ENCODE measurements at places on chromosomes 4 and X.

DNA sequence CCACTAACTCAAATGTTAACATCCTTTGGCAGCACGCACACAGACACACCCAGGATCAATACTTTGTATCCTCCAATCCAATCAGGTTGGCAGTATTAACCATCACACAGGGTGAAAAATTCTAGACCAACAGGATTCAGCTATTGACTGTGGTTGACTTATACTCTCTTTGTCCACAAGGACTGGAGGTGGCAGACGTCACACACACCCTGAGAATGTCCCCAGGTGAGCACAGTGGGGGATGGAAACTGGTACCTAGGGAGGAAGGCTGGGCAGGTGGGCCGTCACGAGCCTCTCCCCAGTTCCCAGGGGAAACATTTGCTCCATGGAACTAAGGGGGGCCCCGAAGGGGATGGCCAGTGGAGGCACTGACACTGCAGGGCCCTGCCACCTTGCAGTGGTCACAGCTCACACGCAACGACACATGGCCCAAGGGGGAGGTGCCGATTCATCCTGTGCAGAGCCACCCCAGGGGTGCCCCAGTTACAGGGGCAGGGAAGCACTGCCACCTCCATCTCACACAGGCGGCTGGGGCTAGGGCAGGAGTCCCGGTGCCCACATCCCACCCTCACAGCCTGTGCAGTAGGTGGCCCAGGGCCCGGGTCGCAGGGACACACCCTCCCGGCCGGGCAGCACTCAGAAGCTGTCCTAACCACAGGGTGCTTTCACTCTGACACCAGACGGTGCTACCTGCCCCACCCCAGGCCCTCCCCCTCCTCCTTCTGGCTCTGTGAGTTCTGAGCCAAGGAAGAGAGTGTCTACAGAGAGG is 17.4 kb downstream of the ZFYVE28 start:
- no peak for DNase-seq

GRCh38 chr4:122847931-122848330 is 21.3 kb downstream of the FGF2 start:
- DNase-seq, result no peak

GRCh38 chr4:136918772-136919171 is 613.5 kb downstream of the PCDH18 start:
- DNase-seq, result no peak

GRCh38 chrX:123550829-123551228 is 182.0 kb downstream of the THOC2 start:
- no peak for DNase-seq

DNA sequence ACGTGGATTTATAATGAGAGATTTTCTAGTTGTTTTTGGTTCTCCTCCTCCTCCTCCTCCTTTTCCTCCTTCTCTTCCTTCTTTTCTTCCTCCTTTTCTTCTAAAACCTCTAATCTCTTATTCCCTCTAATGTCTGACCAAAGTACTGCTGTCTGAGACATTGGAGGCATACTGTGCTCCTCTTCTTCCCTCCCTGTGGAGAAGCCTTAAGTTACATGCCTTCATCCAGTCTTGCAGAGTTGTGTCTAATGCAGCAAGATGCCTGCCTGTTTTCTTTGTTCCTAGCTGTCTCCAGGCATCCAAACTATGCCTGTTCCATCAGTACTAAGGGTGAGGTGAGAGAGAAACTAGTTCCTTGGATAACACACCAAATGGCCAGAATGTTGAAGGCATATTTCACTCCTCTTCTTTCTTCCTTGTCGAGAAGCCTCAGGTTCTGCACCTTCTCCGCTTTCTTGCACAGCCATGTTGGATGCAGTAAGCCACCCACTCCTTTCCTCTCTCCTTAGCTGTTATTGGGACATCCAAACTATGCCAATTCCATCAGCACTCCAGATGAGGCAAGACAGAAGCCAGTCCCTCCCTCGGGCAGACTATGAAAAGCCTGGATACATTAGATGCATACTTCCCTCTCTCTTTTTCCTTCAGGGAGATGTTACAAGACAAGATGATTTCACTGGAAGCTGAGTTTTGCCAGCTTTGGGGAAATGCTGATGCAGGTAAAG is 285.7 kb upstream of the TRAM1L1 start:
- no peak for DNase-seq

GRCh38 chrX:49844611-49845010 is 15.5 kb downstream of the PAGE4 start:
- DNase-seq, result no peak

DNA sequence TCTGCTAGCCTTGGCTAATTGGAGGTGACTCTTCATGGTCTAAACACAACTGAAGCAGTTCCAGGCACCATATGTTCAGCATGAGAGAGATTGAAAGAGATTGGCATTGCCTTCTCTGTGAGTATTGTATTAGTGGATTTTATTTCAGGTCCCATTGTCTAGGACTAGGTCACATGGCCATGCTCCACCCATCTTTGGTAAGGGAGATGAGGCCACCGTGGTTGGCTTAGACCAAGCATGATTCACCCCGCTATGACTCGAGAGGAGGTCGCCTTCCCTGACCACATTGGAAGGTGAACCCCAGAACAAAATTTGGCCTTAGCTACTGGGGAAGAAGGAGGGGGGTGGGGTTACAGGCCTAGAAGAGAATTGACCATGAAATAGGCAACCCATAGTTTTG is 109.9 kb upstream of the BCOR start:
- peak; percentile 38 for DNase-seq

- no peak for DNase-seq
Measured at GRCh38 chr4:155322782-155323181, 54.0 kb downstream of the MAP9 start.

DNA sequence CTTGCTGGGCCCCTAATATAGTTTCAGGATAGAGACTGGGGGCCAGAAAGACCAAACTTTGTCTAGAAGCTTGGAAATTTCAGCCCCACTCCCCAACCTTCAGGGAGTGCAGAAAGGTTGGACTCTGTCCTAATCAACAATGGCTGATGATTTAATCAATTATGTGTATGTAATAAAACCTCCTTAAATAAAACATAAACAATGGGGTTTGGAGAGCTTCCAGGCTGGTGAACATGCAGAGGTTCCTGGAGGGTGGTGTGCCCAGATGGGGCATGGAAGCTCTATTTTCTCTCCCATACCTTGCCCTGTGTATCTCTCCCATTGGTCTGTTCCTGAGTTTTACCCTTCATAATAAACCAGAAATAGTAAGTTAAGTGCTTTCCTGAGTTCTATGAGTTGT is 174.2 kb downstream of the GC start:
- no peak for DNase-seq

DNA sequence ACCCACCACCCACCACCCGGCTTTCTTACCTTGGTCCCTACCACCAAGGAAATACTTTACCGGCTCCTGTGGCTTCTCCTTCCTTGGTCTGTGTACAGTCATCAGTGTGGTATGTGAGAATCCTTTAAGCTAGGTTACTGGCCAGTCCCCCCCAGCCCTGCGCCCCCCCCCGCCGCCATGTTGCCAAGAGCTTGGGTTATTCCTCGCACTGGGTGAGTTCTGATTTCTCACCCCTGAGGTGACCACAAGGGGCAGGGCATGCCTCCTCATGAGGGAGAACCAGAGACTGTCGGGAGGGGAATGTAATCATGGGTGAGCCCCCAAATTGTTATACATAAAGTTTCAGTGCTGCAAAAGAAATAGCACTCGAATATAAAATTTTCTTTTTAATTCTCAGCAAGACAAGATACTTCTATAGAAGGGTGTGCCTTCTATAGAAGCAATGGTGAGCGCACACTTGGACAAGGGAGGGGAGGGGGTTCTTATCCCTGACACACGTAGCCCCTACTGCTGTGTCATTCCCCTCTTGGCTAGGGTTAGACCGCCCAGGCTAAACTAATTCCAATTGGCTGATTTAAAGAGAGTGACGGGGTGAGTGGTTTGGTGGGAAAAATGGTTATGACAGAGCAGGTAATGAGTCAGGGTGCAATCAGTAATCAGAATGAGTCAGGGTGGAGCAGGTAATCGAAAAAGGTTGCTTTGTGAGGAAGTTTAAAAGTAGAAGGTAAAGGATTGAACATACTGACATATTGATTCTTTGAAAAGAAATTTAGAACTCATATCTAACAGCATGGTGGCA is 133.2 kb downstream of the KDM6A start:
- no peak for DNase-seq

DNA sequence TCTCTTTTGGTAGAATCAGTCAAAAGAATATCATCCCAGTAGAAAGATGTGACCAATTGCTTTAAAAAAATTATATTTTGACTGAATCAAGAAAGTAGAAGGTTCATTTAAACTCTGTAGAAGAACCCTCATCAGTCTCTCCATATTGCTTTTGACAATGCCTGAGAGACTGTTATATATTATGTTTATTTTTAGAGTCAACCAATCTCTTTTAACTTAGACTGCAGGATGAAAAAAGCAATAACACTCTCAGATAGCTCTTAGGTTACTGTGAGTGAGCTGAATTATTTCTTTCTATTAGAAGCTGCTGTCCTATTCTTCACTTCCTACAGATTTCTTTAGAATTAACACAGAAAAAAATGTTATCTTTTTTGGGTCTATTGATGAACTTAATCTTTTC is 38.1 kb downstream of the GALNTL6 start:
- no peak for DNase-seq

- DNase-seq, result no peak
Measured at GRCh38 chr4:1061760-1062159, 50.3 kb downstream of the FGFRL1 start.

DNA sequence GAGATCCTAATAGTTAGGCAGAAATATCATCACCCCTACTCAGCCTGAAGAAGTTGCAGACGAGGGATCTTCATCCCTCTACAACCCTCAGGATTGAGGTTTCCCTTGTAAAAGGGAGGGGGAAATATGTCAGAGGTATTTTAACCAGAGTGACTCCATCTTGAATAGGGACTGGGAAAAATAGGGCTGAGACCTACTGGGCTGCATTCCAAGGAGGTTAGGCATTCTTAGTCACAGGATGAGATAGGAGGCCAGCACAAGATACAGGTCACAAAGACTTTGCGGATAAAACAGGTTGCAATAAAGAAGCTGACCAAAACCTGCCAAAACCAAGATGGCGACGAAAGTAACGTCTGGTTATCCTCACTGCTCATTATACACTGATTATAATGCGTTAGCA is 17.5 kb downstream of the IL13RA2 start:
- DNase-seq, result no peak

DNA sequence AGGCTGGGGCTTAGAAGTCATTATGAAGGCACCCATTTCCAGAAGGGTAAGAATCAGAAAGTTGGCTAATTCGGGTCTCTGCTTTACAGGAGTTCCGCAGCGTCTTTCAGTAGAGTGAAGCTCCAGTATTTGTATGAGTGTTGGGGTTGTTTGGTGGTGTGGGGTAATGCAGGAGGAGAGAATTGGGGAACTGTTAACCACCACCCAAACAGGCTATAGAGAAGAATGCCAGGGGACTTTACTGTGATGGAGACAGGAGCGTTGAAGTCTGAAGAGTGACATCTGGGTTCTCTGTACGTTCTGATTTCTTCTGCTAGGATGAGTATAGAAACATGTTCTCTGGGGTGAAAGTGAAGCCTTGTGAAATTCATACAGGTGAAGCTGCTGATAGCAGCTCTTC is 96.3 kb downstream of the TBL1X start:
- no peak for DNase-seq

- no peak for DNase-seq
Measured at GRCh38 chr4:166323250-166323649, 450.2 kb downstream of the TLL1 start.

- DNase-seq, result no peak
Measured at GRCh38 chrX:132648895-132649294, 160.1 kb upstream of the MBNL3 start.

DNA sequence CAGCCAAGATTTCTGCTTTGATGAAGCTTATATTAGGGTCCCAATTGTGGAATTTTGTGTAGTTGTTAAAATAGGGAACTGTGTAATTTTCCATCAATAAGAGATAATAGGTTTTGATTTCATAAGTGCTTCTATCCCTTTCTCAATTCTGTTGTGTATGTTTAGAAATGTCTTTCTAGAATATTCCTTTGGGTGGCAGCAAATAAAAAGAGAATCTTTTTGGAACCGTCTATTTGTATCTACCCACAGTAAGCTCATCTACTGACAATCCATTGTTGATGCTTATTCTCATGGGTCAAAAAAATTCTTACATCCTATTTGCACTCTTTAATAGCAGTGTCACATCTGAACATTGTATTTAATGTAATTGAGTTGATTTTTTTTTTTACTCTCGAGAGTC is 61.7 kb downstream of the TMA16 start:
- DNase-seq, result no peak

DNA sequence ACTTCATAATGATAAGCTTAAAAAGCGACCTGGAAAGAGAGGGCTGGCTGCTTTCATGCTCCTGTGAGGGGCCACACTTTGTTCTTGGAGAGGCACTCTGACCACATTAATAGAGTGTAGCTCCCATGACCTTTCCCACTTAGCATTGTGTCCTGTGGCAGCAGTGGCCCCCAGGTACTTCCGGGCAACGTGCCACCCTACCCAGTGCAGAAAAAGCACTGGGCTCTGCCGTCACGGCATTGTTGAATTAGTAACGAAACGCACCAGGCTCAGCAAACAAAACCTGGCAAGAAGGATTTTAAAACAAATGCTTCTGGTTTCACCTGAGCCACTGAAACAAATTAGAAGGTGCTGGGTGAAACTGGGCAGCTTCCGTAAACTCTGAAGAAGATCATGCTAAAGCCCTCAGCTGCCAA is 5.4 kb upstream of the SORBS2 start:
- DNase-seq, result no peak

- DNase-seq, result no peak
Measured at GRCh38 chr4:141647966-141648365, 11.6 kb downstream of the IL15 start.

- no peak for DNase-seq
Measured at GRCh38 chr4:82373486-82373815, 340 bp downstream of the HNRNPD start.

- DNase-seq, result no peak
Measured at GRCh38 chrX:538311-538710, 92.3 kb upstream of the SHOX start.

DNA sequence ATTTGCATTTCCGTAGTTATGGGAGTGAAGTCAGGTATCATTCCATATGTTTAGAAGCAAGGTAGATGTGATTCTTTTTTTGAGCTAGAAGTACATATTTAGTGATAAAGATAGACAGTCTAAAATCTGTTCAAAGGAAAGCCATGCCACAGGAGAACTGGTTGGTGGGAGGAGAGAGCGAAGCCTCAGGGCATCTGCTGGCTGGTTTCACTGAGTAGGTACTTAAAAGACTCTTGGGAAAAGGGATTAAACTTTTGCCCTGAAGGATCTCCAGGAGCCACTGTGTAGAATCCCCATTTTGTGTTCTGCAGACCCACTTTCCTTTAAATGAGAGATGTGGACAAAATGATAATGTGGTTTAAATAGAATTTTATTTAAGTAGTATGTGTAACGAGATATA is 89.6 kb downstream of the SHROOM2 start:
- no peak for DNase-seq

Measured in CD4-positive, alpha-beta T cell treated with Interleukin-17A for 4 hours (primary cell).